RCC 7860 (cell line): ENCODE measurements at places on chromosomes 1 and 21.

DNA sequence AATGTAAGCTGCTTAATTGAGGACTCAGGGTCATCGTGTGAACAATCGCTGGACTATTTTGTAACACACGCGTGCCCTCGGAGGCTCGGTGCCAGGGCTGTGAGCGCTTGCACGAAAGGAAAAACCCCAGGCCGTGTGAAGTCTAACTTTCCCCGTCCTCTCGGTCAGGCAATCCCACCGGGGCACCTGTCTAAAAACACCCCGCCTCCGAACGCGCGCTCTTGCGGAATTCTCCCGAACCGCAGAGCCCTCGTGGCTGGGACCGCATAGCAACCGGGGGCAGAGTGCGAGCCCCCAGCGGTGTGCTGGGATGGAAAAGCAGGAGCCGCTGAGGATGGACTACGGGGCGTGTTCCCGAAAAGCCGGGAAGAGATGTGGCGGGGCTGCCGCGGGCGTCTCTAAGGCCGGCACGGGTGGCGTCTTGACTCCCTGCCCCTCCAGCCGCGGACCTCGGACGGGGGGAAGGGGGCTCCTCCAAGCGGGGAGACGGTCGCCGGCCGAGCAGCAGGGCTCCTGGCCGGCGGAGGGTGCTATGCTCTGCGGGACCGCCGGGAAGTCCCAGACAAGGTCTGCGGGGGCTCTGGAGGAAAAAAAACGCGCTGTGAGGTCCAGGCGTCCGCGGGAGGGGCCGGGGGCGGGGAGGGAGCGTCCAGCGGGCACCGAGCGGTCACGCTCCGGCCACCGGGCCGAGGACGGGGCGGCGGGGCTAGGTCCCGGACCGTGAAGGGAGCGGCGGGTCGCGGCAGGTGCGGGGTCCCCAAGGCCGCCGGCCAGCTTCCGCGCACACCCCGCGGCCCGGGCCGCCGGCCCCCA lies 936 bp downstream of the ZBTB21 start:
- DNase-seq, result peak; percentile 28

- DNase-seq, result peak; percentile 82
Measured at GRCh38 chr1:31182352-31182751, 57.3 kb downstream of the NKAIN1 start.

GRCh38 chr1:33886496-33886895 lies 22.6 kb downstream of the HMGB4 start:
- DNase-seq, result no peak

DNA sequence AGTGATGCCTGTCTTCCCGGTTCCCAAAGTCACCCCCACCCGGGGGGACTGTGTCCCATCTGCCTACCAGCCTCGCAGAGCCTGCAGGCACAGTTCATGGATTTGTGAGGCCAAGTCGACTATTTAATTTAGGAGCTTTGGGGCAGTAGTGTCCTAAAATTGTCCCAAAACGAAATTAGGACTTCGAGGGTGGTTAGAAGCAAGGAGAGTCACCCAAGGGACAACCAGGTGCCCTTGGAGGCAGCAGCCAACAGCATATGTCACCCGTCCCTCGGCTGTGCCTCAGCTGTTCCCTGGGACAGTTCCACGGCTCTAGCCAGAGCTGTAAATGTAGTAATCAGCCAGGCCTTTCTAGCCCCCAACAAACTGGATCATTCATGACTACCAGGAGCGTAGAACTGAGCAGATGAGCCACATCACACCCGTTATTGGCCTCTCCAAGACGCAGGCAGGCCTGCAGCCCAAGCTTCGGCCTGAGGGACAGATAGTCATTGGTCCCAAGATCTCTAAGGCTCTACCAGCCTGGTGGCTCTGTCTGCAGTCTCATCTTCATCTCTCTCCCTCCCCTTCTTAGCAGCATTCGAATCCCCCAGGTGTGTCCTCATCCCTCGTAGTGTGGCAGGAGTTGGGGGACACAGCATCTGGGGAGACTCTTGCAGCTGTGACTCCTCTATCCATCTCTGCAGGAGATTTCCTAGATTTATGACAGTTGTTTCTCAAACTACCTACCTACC lies 2.9 kb downstream of the PAX7 start:
- no peak for DNase-seq

- peak; percentile 25 for DNase-seq
Measured at GRCh38 chr21:35529171-35529863, 480.2 kb upstream of the RUNX1 start.

- DNase-seq, result peak; percentile 60
Measured at GRCh38 chr1:22053017-22053860, 730 bp downstream of the CDC42 start.

- DNase-seq, result no peak
Measured at GRCh38 chr1:13753636-13754402, 53.8 kb downstream of the PRDM2 start.

- no peak for DNase-seq
Measured at GRCh38 chr1:161781995-161782394, 15.9 kb downstream of the ATF6 start.

DNA sequence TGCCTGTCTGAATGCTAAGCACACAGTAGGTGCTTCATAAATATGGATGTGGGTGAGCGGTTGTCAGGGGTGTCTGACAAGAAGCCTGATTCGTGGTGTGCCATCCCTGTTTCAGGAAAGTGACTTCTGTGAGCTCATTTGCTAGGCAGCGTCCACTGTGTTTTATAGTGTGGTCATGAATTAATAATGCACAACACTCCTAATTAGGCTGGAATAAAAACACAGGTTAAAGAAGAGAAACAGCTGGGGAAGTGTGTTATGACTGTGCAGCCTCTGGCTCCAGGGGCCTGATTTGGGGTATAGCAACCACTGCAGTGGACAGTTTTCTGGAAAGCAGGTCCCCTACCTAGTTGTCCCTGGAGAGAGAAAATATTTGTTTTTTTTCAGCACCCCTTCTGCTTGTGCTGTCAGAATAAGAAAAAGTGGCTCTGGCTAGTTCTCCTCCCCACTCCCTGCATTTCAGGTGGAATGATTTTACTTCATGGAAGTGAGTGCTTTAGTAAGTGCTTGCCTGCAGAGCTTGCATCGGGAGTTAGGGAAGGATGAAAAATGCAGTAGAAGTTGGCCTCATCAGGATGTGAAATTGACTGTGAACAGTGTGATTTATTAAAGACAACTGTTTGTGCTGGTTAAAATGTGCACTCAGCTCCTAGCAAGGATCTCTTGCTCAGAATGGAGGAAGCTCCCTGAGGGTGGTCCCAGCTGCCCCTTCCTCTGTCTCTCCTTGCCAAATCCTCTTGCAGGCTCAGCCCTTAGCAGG lies 333.8 kb downstream of the HHAT start:
- no peak for DNase-seq

DNA sequence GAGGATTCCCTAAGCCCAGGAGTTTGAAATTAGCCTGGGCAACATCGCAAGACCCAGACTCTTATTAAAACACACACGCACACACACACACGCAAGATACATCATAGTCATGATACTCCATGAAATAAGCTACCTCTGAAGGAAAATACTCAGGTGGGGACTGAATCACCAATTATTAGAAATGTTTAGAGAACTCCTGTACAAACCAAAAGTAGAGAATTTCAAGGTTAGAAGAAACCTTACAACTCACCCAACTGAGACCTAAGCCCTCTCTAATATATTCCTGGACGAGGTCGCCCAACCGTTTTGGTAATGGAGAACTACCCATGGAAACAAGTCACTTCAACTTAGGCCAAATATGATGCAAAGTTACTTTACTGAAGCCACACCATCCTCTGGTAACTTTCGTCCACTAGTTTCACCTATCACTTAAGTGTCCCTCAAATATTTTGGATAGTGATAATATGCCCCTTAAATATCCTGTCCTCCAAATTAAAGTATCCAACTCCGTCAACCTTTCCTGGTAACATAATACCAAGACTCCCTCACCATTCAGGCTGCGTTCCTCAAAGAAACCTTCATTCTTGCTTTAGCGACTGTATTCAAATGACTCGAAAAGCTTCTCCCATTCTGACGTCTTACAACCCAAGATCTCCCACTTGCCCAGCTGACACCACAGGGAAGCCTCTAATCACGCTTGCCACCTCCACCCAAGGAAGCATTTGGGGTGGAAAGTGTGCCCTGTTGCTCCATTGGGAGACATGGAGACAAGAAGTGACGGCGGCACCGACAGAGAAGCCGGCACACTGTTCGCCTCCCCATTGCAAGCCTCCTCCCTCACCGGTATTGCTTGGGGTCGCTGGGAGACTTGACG lies 856 bp downstream of the NRDC start:
- no peak for DNase-seq

DNA sequence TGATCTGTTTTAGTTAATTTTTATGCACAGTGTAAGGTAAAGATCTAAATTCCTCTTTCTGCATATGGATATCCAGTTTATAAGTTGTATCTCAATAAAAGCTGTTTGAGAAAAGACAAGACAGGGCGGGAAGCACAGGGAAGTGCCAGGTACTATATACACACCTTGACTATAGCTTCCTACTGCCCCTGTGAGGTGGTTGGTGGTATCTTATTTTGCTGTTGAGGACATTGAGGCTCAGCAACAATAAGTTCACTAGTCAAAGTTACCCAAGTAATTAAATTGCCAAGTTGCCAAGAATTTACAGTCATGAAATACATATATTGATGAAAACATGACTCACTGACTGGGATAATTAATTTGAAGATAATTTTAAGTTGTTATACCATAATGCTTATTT lies 109.1 kb downstream of the CD247 start:
- no peak for DNase-seq

- DNase-seq, result no peak
Measured at GRCh38 chr1:52323731-52324130, 42.3 kb downstream of the CC2D1B start.

DNA sequence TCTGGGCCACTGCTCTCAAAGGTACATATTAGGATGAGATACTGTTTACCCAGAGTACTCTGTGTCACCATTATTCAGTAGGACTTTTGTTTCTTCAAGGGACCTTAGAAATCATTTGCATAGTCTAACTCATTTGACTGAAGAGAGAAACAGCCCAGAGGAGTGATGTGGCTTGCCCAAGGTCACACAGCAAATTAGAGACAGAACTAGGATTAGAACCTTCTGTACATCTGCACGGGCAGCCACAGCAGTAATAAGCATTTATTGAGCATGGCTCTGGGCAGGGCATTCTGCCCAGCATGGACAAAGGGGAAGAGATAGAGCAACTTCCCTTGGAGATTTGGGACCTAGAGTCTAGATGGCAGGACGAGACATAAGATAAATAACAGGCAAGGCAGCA lies 5.7 kb upstream of the NHLH1 start:
- no peak for DNase-seq

- peak; percentile 35 for DNase-seq
Measured at GRCh38 chr1:240027059-240027462, 64.6 kb upstream of the FMN2 start.

GRCh38 chr1:3955196-3955772 lies 55.2 kb upstream of the C1orf174 start:
- DNase-seq, result no peak

GRCh38 chr1:101188331-101188730 lies 48.5 kb upstream of the S1PR1 start:
- DNase-seq, result peak; percentile 45

DNA sequence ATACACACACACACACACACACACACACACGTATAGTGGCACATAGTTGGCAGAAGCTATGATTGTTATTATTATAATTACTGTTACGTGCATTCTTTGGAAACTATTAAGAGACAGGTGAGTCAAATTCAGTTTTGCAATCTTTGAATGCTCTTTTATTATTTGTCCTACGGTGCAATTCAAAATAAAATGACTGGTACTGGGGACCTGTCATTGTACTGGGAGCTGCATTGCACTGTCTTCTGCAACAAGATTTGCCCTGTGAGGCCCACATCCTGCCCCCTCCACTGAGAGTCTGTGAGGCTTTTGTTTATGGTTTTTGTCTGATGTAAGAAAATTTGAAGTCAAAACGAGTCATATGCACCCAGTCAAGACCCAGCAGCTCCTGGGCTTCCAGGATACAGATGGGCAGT lies 1.9 kb downstream of the LY9 start:
- no peak for DNase-seq

- no peak for DNase-seq
Measured at GRCh38 chr1:151069103-151069486, 1.5 kb upstream of the GABPB2 start.

DNA sequence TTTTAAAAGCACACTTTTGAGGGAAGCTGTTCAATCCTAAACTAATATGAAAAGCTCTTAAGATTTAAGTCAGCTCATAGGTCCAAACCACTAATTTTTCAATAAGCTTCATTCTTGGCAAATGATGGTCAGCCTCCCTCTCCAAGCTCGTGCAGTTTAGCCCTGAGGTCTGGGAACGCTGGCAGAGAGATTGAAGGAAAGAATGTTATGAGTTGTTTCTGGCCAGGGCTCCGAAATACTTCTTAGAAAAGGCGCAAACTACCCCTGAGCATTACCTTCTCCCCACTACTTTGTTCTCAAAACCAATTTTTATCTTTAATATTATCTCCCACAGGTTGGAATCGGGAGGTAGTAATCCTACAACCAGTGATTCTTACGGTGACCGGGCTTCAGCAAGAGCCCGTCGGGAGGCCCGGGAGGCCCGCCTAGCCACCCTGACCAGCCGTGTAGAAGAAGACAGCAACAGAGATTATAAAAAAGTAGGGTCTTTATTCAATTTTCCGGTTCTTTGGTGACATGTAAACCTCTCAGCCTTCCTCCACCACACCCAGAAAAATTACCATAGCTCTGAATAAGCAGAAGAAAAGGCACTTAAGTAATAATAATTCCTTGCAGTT lies 147.7 kb downstream of the SYT2 start:
- DNase-seq, result no peak

- no peak for DNase-seq
Measured at GRCh38 chr1:13813398-13814012, 113.5 kb downstream of the PRDM2 start.

DNA sequence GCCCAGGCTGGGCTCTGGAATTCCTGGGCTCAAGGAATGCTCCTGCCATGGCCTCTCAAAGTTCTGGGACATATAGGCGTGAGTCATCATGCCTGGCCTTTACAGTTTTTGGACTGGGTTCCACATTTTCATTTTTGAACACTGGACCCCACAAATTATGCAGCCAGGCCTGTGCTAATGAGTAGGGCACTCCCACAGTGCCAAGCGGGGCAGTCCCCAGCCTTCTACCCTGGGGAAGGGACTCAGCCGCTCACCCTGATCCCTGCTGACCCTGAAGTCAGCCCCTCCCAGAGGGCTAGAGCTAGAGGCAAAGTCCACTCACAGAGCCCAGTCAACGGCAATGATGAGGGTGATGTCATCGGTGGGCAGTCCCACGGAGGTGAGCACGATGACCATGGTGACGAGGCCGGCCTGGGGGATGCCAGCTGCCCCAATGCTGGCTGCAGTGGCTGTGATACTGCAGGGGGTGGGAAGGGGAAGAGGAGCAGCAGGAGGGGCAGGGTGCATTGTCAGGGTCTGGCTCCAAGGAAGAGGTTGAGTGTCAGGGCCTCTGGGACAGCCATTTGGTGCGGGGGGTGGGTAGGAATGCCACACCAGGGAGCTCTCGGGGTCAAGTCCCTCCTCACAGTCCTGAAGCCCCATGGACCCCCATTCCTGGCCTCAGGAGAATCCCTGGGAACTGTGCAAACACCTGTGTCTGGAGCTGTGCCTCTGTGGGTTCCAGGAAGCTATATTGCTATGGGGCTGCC lies 27.6 kb downstream of the PODN start:
- peak; percentile 32 for DNase-seq

DNA sequence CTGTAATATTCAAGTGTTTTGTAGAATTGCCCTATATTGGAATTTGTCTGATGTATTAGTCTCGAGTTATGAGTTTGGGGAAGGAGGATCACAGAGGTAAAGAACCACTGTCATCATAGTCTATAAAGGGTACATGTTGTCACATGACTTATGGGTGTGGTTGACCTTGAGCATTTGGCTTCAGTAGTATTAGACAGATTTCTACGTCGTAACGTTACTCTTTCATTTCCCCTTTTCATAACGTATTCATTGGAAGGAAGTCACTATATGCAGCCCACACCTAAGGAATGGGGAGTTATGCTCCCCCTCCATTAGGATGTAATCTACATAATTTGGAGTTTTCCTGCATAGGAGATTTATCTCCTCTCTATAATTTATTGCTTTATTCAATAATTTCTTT lies 110.1 kb upstream of the VAV3 start:
- no peak for DNase-seq
